Spinal cord (tissue), 10 donors: ENCODE measurements at places on chromosomes 5 and 9.

- DNase-seq: no peak
Measured at GRCh38 chr5:132076983-132077382, 3.4 kb downstream of the CSF2 start.

DNA sequence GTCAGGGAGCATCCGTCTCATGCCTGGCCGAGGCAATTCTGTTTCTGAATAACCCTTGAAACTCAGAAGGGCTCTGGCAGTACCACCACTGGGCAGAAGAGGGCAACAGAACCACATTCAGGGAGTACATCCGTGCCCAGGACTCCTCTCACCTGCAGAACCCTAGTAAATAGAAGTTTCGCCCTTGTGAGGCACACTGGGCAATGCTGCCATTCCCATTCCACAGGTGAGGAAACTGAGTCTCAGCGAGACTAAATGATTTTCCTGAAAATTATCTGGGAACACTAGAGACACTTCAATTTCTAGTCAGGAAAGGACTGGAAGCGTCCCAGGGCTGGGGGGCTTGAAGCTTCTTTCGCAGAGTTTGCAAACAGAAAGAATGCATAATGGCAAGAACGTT lies 74.7 kb downstream of the FGF1 start:
- no peak for DNase-seq

DNA sequence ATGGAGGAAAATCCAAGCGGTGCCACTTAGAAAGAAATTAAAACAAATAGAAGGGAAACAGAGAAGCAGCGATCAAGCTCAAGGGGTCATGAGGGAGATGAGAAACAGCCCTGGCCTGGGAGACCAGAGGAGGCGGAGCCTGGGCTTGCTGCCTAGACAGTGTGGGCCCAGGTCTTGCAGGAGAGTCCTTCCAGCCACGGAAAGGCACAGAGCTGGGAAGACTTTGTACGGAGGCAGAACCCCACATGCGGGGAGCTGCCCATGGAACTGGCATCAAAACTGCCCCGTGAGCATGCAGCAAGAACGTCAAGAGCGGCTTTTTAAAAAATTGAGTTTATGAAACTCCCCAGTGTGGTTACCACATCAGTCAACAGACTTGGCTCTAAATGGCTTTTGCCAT lies 119.4 kb downstream of the IRX1 start:
- DNase-seq: no peak

DNA sequence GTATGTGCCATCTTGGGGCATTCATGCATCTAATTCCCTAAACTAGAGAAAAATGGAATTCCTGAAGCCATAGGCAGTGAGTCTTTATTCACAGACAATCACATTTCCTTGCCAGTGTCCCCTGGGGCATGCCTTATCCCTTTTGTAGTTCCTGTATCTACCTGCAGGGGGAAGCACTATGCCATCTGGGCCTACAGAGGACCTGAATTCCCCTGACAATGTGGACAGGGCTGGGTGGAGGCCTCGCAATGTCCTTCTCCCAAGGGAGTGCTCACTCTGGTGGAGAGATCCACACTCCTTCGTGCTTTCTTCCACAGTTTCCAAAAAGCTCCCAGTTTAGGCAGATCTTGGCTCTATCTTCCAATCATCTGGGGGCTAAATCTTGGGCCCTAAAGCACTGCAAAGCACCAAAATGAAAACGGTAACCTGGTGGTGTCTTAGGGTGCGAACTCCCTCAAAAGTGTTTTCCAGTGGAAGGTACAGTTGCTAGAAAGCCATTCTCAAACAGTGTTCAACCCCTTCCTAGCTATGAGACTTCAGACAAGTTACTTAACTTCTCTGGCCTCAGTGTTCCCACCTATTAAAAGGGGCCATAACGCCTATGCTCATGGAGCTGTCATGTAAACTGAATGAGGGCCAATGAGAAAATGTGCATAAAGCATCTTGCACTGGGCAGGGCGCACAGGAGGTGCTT lies 17.5 kb downstream of the WHRN start:
- DNase-seq: peak; percentile 74

DNA sequence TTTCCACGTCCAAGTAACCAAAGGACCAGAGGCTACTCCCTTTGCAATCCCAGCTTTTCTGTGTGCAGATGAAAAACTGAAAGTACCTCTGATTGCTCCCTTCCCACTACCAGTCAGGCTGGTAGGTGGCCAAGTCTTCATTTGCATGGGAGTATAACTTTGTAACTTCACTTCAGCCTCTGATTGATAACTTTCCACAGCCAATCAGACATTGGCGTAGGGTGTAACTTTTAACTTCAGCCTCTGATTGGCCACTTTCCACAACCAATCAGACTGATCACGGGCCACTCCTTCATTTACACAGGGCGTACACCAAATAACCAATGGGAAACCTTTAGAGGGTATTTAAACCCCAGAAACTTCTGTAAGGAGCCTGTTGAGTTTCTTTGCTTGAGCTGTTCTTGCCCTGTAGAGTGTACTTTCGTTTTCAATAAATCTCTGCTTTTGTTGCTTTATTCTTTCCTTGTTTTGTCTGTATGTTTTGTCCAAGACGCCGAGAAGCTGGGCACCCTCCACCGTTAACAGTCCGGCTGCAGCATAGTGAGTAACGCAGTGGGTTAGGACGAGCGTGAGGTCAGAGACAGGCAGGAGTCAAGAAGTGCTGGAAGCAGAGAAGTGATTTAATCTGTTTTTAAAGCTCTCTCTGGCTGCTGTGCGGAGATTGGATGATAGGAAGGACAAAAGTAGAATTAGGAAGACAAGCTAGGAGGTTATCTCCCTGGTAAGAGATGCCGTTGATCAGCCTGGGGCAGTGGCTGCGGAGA lies 3.5 kb upstream of the EXOSC2 start:
- DNase-seq: no peak

DNA sequence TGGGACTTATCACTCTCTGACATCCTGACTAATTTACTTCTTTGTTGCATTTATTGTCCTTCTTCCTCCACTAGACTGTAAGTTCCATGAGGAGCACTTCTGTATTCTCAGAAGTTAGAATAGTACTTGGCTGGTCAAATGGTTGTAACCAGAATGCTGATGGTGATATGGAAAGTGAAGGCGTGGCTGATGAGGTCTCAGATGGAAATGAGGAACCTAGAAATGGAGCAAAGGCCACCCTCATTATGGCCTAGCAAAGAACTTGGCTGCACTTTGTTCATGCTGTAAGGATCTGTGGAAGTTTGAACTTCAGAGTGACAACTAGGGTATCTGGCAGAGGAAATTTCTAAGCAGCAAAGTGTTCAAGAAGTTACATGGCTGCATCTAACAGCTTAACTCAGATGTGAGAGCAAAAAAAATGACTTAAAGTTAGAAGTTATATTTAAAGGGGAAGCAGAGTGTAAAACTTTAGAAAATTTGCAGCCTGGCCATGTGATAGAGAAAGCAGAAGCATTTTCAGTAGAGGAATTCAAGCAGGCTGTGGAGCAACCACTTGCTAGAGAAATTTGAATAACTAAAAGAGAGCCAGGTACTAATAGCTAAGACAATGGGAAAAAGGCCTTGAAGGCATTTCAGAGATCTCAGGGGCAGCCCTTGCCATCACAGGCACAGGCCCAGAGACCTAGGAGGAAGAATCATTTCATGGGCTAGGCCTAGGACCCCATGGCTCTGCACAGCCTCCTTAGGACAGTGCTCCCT lies 14.9 kb upstream of the SLC22A5 start:
- no peak for DNase-seq

- no peak for DNase-seq
Measured at GRCh38 chr9:124300312-124300711, 42.6 kb downstream of the NEK6 start.

GRCh38 chr5:42230839-42231238 lies 192.4 kb upstream of the GHR start:
- no peak for DNase-seq

DNA sequence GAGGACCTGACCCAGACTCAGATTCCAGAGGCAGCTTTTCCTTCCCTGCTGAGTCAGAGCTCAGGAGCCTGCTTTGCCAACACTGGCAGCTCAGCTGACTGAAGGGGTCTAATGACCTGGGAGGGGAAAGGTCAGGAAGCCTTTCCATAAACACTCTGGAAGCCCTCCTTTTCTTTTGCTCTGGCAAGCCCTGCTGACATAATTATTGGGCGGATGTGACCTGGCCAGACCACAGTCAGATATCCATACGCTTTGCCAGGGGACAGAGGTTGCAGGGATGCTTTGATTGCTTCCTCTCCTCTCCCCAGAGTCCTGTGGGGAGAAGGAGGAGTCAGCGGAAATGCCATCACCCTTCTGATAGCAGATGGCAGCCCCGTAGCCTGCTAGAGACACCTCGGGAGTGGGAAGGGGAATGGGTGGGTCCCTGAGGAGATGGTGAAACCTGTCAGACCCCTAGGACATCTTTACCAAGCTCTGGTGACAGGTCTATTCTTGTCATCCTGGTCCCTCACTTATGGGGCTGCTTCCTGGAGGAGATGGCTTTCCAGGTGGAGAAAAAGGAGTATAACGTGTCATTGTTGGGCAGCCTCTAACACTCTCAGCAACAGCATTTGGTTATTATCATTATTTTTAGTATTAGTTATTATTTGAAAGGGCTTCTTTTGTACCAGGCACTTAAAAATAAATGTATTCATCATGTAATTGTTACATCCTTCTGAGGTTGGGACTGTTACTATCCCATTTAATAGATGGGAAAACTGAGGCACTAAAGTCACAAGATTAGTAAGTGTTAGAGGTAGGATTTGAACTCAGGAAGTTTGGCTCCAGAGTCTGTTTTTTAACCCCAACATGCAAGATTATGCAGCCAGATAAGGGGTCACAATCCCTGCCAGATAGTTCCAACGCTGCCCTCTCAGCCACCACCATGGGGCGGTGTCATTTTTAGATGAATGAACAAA lies 11.6 kb downstream of the COL27A1 start:
- DNase-seq: no peak

DNA sequence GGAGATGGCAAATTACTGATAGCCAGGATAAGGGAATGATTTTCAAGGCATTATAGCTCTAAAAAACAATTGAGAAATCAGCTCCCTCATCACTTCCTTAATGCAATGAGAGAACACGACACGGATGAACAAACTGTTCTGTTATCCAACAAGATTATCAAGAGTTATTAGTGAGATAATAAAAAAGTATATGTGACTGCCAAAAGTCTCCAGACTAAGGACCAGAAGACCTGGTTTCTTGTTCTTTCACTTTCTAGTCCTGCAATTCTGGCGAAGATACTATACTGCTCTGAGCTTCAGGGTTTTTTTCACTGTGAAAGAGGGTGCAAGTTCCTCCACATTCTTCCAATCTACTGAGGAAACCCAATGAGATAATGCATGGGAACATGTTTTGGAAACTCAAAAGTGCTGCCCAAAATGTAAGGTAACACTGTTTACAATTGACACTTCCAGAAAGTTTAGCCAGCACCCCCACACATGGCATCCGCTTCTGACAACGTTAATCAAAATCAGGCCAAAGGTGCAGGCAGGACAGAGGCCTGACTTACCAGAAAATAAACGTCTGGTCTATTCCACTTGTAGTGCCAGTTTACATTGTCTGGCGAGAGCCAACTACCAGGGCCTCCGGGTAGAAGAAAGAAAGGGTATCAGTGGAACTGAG lies 254.2 kb downstream of the DOCK8 start:
- no peak for DNase-seq

- DNase-seq: no peak
Measured at GRCh38 chr9:3329361-3329760, 196.4 kb downstream of the RFX3 start.

GRCh38 chr5:151022511-151023018 lies 2.2 kb downstream of the GPX3 start:
- DNase-seq: no peak

DNA sequence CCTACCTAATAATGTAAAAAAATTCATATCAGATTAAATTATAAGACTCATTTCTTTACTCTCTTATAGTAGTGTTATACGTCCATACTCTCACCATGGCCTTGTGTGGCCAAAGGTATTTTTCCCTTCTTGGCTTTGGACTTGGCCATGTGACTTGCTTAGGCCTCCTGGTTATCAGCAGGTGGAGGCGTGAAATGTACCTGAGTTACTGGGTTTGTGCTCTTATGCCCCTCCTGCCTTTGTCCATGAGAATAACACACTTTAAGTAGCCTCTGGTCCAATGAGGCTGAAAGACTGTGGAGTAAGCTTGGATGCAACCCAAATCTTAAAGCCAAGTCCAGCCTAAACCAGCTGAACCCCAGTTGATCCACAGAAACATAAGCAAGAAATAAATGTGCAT lies 68.7 kb downstream of the RETREG1 start:
- no peak for DNase-seq

DNA sequence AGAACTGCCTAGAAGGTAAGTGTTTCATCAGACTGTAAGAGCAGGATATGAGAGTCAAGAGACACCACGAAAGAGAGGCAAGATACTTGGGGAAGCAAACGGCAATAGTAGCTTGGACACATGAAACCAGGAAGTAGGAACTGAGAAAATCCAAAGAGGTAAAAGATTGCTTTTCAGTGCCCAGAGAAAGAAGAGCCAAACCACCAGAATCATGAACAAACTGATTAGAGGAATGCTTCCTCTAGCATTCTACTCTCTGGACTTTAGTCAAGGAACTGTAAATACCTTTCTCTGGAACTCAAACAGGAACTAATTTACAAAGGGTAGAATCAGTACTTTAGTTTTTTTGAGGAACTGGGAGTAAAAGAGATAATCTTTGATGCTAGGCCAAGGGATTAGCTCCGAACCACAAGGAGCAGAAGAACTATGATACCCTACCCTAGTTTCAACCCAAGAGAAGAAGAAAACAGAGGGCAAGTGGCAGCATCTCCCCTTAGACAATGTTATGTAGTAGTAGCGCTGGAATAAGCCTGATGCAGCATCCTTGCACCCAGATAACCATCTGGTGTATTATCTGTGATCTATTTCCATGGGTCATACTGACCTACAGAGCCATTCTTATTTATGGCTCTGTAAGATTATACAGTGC lies 41.3 kb downstream of the EFCAB9 start:
- no peak for DNase-seq

DNA sequence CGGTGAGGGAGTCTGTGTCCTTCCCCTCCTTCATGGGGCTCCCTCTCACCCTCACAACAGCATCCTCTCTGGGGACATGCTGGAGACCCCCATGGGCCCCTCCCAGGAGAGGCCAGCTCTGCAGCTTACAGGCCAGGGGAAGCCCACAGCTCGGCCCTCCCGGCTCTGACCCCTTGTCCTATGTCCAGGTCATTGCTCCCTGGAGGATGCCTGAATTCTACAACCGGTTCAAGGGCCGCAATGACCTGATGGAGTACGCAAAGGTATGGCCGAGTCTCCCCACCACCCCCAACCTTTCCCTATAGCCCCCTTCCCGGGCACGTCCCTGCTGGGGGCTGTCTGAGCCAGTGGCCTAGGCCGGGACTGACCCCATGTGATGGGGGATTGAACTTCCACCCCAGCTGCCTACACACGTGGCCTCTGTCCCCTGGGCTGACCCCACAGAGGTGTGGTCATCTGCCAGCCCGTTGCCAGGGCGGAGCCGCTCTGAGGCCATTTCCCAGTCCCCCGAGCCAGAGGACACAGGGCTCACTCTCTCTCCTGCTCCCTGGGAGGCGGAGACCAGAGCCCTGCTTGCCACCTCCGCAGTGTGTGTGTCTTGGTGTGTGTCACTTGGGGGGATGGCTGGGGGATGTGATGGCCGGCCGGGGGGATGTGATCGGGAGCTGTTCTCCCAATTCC lies 21.9 kb downstream of the ASS1 start:
- no peak for DNase-seq
